Activated CD4-positive, alpha-beta memory T cell treated with anti-CD3 and anti-CD28 coated beads for 36 hours (primary cell): ENCODE measurements at places on chromosomes 2 and 18. TPM values are rescaled to one million over a fixed set of nuclear protein-coding genes. Genes with fewer than 3 reads are reported as not detected.

- no peak for DNase-seq
Measured at GRCh38 chr2:74371421-74371820, 8.7 kb downstream of the DCTN1 start.

GRCh38 chr2:29033656-29034055 lies 40.7 kb downstream of the PCARE start:
- no peak for DNase-seq

DNA sequence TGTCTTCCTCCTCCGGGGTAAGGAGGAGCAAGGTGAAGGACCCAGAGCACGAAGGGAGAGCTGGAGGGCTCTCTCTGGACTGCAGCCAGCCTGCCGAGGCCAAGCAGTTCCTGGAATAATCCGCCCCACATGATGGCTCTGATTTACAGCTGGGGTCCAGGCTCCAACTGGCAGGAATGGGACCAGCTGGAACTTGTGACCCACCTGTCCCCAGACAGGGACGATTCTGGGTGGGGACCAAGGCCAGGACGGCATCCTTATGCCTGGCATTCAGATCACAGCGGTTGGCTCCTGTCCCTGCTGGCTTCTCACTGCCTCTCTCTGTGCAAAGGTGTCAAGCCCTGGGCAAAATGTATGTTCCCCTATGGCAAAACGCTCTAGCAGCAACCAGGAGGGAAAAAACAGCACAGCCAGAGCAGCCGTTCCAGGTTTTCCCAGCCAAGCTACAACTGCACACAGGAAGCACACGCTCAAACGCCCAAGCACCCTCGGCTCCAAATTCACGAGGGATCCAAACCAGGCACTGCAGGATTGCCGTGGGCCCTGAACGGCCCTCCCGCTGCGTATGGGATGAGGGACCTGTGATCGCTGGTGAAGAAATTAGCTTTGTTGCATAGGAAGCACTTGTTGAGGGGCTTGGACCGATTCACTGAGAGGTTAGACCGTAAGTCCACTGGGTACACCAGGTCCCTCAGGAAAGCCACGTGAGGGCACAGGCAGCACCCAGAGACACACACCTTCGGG lies 35.8 kb downstream of the FAM178B start:
- no peak for DNase-seq

GRCh38 chr2:214542866-214543265 lies 132.0 kb downstream of the VWC2L start:
- DNase-seq: no peak

Gene GTF3C2
- 64.5 TPM for total RNA-seq

DNA sequence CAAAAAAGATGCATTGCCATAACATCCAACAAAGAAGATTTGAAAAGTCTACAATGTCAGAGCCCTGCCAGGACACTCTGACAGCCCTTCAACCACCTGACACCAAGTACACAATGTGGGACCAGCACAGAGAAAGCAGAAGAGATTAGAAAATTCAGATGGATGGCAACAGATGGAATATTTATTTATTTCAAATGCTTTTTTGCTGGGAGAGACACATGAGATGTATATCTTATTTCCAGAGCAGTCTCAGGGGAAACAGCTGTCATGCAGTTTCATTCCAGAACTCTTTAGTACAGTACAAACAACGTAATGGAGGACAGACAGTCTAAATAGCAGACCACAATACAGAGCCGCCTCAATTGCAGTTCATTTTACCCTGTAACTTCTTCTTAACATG lies 110.1 kb downstream of the MAIP1 start:
- DNase-seq: no peak

Gene ECEL1
- total RNA-seq: not detected
